ENCODE measurements at places on chromosomes 4 and X.
A peak's percentile ranks its signal among the peaks of the same experiment; 100 is the strongest.

DNA sequence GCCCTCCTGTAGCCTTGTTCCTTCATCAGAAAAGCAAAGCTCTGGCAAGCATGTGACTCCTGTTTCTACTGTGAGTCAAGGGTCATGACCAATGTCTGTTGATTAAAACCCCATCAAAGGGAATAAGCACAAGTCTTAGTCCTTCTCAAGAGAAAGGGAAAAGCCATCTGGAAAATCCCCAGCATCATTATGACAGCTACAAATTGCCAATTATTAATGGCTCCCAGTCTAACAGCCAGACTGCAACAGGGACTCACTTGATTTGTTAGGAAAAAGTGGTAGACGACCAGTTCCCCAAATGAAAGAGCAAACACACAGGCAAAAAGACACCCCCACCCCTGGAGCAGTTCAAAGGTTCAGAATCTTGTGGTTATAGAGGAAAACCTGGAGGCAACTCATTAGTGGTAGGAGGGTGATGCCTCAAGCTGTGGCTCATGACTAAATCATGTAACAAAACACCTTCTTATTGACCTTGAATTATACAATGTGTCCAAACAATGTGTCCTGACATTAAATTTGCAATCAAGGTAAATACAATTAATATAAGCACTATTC lies 315.7 kb downstream of the HNRNPD start:
- no peak for DNase-seq

DNA sequence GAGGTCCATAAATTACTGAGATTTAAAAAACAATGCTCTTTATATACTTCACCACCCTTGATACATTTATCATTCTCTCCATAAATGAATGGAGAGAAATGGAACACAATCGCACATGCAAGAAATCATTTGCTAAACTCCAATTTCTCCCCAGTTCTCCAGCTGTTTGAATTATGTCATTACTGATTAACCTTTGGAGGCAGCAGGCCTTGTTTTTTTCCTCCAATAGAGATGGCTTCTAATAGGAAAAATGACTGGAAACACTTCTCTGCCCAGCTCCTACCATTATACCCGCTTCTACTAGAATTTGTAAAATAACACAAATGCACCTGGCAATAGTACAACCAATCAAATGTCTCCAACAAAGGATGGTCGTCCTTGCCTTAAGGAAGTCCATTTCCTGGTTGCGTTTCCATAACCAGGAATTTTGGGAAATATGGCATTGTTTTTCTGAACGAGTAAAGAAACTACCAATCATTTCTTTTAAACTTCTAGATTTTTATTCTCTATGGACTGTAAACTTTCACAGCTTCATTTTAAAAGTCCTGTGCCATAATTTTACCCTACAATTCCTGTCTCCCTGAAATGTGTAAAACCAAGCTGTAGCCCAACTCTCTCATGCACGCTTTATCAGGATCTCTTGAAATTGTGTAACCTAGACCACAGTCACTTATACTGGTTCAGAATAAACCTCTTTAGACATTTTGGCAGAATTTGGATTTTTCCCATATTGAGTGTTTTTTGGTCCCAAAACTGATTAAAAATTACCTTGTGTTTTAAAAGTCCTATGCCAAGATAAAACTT lies 60.1 kb downstream of the APBB2 start:
- DNase-seq = no peak

DNA sequence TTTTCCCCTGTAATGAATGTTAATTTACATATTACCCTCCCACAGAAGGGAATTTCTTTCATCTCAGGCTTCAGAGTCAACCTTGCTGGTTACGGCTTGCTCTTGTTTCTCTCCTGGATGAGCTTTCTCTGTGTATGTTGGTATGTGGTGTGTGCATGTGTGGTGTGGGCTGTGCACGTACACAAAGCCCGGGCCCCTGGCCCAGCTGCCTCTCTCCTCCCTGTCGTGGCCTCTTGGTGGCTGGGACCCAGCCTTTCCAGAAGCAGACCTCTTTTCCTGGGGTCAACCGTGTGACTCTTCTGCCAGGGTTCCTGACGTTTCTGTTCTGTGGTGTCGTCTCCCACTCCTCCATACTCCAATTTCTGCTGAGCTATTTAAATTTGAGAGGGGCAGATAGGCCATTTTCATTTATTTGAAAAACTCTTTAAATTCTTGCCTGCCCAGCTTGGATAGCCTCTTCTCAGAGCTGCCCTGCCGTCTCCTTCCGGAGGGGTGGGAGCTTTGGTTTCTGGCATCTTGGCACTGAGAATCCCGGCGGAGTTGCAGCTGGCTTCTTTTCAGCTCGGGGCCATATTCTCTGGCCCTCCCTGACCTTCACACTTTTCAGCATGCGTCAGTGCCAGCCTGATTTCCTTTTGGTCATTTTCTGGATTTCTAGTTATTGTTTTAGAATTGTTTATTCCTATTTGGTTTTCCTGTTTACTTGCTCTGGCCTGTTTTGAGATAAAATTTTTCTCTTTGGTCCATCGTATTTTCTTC lies 25.1 kb downstream of the FHDC1 start:
- DNase-seq = no peak

- no peak for DNase-seq
These were observed 752 bp downstream of the ERAS start for GRCh38 chrX:48826876-48827653.

- DNase-seq = peak; percentile 92
These were observed 14.3 kb upstream of the TDO2 start for GRCh38 chr4:155889031-155889793.

- DNase-seq = no peak
These were observed 27.4 kb downstream of the PHKA2 start for GRCh38 chrX:18956303-18957032.

GRCh38 chr4:116561768-116562167 lies 523.6 kb downstream of the TRAM1L1 start:
- DNase-seq = no peak

DNA sequence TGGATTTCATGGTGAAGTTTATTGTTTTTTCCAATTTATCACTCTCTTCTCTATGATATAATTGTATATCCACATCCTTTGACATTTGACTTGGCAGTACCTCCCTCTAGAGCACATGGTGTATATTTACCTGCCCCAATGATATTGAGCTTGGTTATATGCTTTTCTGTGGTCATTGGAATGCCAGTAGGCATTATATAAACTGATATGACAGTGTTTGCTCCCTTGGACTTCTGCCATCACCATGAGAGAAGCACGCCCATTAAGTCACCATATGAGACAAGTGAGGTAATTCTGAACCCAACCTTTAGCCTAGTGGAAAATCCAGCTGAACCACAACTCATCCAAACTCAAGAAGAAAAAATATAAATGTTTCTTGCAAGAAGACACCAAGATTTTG lies 2761.5 kb downstream of the ARAP2 start:
- DNase-seq = no peak

GRCh38 chr4:178026999-178027398 lies 584.8 kb upstream of the AGA start:
- DNase-seq = no peak

DNA sequence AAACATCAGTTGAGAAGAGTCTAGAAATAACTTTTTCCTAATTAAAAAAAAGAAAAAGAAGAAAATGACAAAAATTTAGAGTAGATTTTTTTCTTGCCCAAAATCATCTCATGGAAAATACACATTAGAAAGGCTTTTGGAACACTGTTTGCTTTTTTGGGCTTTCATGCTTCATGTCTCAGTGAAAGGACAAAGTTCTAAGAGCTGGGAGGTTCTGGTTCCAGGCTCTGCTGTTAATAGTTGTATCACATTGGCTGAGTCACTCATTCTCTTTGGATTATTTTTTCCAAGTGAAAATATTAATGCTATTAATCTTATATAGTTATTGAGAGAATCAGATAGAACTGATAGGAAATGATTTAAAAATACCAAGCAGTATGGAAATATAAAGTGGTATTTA lies 32.9 kb upstream of the ETNPPL start:
- peak; percentile 10 for DNase-seq

GRCh38 chrX:151419782-151420181 lies 22.8 kb downstream of the VMA21 start:
- peak; percentile 2 for DNase-seq

DNA sequence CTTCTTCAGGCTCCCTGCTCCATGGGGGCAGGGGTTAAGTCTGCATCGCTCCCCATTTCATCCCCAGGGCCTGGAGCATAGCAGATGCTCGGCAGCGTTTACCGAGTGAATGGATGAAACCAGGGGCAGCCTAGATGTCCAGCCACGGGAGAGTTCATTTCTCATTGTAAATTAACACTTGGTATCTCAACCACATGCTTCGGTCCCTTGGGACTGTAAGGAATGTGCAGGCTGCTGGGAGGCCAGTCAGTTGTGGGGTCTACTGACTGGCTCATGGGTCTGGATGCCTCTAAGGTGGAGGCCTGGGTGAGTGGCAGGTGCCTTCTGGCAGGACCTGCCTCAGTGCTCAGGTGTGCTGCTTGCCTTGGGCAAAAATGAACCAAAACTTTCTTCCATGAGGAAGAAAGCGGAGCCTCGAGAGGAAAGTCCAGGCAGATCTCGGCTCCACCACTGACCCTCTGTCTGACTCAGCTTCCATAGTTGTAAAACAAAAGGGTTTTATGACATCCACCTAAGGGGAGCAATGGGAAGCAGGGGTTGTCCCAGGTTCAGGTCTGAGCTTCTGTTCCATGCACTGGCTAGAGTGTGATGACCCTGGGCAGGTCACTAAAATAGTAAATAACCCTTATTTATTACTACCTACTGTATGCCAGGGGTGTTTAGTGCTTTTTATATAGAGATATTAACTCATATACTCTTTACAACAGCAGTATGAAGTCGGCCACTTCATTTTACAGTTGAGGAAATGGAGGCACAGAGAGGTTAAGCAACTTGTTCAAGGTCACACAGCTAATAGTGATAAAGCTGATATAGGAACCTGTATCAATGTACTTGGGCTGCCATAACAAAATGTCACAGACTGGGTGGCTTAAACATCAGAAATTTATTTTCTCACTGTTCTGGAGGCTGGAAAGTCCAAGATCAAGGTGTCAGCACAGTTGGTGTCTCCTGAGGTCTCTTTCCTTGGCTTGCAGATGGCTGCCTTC lies 144.3 kb upstream of the STX18 start:
- no peak for DNase-seq

DNA sequence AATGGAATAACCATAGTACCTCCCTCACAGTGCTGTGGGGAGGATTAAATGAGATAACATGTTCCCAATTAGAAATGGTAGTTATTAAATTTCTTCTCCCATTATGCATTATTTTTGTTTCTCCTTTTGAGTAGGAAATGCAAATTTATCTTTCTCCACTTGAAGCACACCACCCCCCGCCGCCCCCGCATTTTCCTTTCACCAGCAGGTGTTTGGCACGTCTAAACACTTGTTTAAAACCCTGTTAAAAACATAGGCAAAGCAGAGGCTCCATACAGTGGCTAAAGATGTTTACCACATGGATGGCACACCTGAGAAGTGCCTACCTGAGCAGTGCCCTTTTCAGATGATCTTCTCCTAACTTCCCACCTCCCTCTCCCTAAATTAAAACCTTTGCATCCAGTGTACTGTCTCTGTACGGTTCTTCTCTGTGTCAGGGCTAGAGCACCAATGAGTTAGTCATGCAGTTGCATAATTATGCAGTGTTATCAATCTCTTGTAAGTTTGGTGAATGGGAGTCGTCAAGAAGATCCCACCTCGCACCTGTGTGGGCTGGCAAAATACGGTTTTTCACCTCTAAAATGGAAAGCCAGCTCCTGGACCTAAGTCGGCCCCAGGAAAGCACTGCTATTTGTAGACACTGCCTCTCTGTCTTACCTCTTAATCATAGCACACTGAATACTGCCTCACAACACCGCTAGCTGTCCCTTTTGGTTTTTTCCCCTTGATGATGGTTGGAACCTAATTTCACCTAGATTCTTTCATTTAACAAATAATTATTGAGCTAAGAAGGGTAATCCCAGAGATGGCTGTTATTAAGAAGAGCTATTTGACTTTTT lies 122.0 kb downstream of the CT47B1 start:
- DNase-seq = no peak

DNA sequence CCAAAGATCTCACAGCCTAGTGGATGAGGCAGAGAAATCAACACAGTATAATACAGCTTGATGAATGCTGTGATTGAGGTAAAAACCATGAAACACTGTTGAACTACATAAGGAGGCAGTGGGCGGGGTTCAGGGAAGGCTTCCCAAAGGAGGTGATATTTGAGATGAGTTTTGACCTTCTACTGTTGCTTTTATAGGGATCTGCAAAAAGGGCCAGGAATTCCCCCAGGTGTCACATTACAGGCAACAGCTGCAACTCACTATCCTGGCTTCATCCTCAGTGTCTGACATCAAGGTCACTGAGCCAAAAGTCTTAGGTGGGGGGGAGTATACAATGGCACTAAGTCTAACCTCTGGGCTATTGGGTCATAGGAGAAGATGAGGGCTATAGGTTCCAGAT lies 185.7 kb upstream of the NRK start:
- DNase-seq = no peak

DNA sequence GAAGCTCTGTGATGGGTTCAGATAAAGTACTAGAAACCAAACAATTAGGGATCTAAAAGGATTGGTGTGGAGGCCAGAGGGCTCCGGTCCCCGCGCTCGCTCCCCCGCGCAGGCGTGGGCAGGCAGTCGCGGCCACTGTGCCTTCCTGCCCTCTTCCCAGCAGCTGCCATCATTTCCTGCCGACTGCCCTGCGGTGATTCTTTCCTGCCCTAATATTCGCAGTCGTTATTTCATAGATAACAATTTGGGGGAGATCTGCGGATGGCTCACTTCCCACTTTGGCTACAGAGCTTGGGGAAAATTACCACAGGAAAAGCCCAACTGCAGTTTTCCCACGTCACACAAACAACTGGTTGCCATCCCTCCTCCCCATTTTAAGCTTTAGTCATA lies 2.2 kb downstream of the GRIA2 start:
- DNase-seq = no peak

DNA sequence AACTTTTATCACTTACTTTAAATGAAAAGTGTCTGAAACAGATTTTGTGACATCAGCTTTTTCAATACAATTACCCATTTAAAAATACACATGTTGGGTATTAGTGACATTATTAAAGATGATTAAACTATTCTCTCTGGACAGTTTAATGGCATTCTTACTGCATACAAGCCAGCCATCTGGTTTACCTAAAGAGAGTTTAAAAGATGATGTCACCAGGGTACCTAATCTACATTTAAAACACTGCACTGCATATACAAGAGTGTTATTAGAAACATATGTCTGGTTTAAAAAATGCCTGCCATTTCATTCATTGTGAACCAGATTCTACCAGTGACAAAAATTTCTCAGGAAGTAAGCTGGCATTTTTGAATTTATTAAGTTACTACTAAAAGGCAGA lies 919.1 kb downstream of the ADGRL3 start:
- no peak for DNase-seq

GRCh38 chrX:9882669-9883446 lies 84.3 kb upstream of the CLDN34 start:
- no peak for DNase-seq

- no peak for DNase-seq
These were observed 24.3 kb downstream of the RAI2 start for GRCh38 chrX:17836830-17837229.

- peak; percentile 44 for DNase-seq
These were observed at the start of gene FGF13 for GRCh38 chrX:138711399-138712347. Gene FGF13 (minus strand): TSS chrX:138711717. CDS start chrX:138711003, 714 bp downstream.

DNA sequence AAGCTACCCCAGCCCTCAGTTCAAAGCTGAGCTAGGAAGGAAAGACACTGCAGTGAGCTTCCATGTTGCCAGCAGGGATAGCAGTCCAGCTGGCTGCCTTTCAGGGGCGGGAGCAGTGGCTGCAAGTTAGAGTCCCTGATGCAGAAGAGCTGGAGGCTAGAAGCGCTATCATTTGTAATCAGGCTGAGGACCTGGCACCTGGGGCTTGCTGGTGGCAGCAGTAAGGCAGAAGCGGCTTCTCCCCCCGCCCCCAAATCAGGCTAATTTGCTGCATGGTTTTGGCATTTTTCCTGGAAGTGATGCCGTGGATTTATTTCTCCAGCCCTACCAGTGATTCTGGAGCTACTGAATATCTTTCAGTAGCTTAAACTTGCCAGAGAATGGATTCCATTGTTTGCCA lies 203.3 kb downstream of the CLCN4 start:
- DNase-seq = peak; percentile 8
